GM23248 (cell line): ENCODE measurements at places on chromosomes 1 and 21. TPM values are rescaled to one million over a fixed set of nuclear protein-coding genes. Genes with fewer than 3 reads are reported as not detected.
A peak's percentile ranks its signal among the peaks of the same experiment; 100 is the strongest.

DNA sequence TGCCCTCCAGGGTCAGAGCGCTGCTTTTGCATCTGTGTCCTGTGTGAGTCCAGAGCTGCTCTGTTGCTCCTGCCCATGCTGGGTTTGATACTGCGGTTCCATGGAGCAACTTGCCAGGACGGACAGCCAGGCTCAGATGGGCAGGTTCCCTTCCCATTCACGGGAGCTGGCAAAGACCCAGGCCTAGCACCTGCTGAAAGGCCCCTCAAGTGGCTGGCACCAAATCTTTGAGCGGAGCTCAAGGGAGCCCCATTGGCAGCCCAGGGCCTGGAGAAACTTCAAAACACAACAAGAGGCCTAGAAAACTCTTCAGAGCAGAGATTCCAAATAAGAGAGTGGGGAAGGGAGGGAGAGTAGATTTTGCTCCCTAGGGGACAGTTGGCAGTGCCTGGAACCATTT is 97.2 kb downstream of the ACTL8 start:
- no peak for DNase-seq

GRCh38 chr1:216812966-216813365 is 89.7 kb upstream of the ESRRG start:
- peak; percentile 3 for DNase-seq

- DNase-seq: no peak
These were observed 161.1 kb downstream of the KCTD3 start for GRCh38 chr1:215728169-215728568.

DNA sequence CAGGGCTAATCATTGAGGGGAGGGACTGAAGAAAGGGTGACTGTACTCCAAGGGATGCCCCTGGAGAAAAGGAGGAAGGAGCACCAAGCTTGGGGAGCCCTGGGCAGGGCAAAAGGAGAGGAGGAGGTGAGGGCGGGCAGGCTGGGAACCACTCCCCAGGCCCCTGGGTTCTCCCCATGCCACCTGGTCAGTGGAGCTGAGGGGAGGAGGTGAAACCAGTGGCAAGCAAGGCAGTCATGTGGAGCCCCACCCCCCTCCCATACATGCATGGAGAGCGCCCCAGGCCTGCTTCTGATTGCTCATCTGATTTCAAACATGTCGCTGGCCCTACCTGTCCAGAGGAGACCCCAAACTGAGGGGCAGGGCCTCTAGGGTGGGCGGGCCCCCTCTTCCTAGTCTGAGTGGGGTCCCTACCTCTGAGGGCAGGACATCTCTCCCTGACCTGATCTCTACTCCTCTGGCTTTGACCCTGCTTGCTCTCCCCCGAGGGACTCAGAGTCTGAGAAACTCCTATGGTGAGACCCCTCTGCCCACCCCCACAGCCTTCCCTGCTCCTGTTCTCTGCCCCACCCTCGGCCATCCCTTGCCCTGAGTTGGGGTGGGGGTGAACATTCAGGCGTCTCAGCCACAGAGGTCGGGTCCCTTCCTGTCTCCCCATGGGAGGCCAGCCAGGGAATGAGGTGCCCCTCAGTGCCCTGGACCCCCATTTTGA is 18.6 kb downstream of the INSRR start:
- no peak for DNase-seq

DNA sequence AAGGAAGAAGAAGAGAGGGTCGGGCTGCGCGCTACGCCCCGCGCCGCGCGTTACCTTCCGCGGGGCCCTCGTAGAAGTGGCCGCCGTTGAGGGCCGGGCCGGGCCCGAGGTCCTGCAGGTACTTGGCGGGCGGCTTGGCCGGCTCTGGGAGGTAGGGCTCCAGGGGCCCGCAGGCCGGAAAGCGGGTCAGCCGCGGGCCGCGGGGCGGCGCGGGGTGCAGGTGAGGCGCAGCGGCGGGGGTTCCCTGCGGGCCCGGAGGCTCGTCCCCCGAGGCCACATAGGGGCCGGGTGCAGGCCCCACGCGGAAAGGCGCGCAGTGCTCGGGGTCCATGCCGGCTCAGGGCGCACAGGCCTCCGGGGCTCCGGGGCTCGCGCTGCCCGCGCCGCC is 196 bp downstream of the ALX3 start:
- DNase-seq: no peak

- DNase-seq: no peak
These were observed 178.6 kb downstream of the TGFBR3 start for GRCh38 chr1:91707114-91707889.

DNA sequence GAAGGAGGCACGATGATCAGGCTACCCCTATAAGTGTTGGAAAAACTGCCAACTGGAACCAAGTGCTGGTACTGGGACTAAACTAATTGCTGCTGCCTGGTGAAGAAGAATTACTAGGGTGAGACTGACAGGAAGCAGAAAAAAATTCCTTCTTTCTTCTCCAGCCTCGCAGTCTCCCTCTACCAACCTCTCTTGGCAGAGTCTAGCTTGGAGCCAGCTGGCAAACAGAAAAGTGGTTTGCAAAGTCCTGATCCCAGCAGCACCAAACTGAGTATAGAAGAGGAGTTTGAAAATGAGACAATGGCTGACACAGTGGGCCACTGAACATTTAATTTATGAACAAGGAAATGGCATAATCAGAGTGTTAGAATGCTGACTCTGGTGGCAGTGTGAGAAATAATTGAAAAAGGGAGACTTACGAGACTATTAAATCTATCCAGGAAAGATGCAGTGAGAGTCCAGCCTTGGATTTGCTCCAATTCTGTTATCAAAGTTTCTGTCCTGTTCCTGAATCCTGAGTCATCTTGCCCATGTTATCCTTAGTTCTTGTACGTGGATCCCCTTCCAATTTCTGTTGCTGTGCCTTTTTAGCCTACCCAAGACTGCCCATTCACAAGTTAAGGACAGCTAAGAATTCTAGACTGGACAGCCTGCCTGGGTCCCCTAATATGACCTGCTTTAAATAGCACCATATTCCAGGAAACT is 23.7 kb upstream of the DISP1 start:
- DNase-seq: no peak

GRCh38 chr1:11434926-11435325 is 44.0 kb upstream of the DISP3 start:
- no peak for DNase-seq

DNA sequence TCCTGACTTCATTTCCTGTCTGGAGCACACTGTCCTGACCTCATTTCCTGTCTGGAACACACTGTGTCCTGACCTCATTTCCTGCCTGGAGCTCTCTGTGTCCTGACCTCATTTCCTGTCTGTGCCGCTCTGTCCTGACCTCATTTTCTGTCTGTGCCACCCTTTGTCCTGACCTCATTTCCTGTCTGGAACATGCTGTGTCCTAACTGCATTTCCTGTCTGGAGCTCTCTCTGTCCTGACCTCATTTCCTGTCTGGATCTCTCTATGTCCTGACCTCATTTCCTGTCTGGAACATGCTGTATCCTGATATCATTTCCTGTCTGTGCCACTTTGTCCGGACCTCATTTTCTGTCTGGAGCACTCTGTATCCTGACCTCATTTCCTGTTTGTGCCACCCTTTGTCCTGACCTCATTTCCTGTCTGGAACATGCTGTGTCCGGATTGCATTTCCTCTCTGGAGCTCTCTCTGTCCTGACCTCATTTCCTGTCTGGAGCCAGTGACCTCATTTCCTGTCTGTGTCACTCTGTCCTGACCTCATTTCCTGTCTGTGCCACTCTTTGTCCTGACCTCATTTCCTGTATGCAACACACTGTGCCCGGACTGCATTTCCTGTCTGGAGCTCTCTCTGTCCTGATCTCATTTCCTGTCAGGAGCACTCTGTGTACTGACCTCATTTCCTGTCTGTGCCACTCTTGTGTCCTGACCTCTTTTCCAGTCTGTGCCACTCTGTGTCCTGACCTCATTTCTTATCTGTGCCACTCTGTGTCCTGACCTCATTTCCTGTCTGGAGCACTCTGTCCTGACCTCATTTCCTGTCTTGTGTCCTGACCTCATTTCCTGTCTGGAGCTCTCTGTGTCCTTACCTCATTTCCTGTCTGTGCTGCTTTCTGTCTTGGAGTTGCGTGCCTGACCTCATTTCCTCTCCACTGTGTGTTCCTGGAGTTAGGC is 27.6 kb downstream of the SKI start:
- DNase-seq: peak; percentile 82

DNA sequence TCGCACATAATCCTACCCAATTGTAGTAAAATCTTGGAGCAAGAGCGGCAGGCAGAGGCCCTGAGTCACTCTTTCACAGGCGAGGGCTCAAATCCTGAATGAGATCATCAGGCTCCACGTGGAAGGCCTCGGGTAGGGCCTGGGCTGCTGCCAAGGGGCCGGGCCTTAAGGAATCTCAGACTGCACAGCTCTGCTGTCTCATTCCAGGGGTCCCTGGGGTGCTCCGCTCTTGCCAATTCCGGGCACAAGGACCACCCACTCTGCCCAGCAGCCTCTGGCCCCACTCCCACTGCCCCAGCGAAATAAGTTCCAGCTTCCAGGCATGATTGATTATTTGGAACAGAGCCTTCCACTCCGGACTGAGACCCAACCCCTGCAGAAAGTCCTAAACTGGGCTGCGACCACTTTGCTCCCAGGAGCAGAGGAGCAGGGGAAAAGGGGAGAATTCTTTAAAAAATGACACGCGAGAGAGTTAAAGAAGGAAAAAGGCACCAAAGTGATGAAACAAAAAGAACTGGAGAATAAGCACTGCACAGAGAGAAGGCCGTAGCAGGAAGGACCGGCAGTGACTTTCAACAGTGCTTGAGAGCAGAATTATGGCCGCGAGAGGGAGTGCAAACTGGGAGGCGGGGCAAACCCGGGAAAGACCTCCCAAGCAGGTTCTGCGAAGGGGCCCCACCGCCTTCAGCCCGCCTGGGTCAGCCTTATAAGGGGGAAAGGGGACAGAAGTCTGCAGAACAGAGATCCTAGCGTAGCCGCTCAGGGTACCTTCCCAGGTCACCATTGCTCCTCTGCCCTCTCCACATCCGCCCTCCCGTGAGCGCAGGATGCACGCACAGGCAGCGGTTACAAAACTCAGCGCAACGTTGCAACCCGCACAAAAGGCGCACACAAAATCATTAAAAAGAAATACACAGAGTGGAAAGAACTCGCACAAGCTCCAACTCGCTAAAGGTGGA is 2.0 kb downstream of the ADAMTS1 start:
- peak; percentile 98 for DNase-seq

DNA sequence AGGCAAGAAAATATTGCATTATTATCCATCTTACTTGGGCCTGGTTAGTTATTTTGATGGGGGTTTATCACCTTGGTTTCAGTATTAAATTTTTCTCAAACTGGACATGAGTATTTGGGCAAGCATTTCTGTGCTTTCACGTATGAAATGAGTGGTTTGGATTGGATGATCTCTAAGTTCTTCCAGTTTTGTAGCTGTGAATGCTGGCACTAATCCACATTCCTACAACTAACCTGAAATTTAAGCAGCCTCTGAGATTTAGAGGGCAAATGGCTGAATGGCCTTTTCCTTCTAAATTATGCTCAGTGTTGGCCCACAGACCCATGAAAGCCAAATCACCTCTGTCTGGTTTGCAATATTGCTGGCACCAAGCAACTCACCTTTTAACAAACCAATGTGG is 475.0 kb upstream of the B3GALT2 start:
- DNase-seq: no peak

GRCh38 chr21:42411197-42411869 is 7.6 kb downstream of the UBASH3A start:
- DNase-seq: no peak

GRCh38 chr1:119038363-119038762 is 50.2 kb upstream of the TBX15 start:
- DNase-seq: no peak

GRCh38 chr1:110113551-110113950 is 1.3 kb downstream of the UBL4B start:
- DNase-seq: no peak

GRCh38 chr1:96498744-96499340 is 222.7 kb upstream of the PTBP2 start:
- no peak for DNase-seq

- DNase-seq: no peak
These were observed 98.8 kb downstream of the NOS1AP start for GRCh38 chr1:162168261-162168660.

GRCh38 chr21:40568807-40569206 is 278.2 kb downstream of the DSCAM start:
- no peak for DNase-seq

DNA sequence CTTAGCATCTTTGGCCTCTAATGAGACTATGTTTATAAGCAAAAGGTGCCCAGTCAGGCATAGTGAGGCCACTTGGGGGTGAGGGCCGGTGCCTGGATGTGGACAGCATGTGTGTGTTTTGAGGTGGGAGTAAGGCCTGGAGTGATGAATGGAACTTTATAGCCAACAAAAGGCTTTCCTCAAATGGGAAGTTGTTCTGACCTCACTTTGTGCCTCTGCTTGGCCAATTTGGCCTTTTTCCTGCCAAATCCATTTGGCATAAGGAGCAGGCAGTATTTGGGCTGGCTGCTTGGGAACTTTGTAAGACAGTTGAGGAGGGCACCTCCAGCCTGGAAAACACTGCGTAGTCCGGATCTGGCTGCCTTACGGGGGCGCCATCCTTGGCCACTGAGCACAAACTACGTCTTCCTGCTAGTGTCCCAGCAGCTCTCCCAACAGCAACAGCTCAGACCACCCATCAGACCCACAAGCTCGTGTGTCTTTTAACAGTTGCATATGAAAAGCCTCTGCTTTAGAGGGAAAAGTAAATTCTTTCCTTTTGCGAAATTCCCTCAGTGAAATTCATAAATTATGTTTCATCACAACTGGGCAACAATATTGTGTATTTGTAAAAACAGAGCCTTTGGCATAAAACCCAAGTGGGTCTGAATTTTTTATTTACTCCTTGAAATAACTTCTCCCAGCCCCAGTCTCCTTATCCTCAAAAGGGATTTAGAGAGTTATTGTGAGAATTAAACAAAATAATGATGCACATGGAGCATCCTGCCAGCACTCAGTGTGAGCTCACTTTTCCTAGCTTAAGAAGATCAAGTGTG is 322.9 kb downstream of the DISC1 start:
- DNase-seq: no peak

The CLDN19 gene
- total RNA-seq: not detected in 2 replicates

The LRRC40 gene
- 18.8 and 24.1 TPM in 2 replicates for total RNA-seq

The OPRD1 gene
- total RNA-seq: not detected in 2 replicates

The RNF186 gene
- total RNA-seq: not detected in 2 replicates

The DMAP1 gene
- 9.6 and 16.0 TPM in 2 replicates for total RNA-seq
